Right kidney (tissue), 9 donors: ENCODE measurements at places on chromosomes 2 and 18.

GRCh38 chr2:207163756-207164005, 2.1 kb downstream of the KLF7 start:
- no peak for DNase-seq

GRCh38 chr2:174561972-174562370, 35.6 kb downstream of the WIPF1 start:
- DNase-seq = no peak

DNA sequence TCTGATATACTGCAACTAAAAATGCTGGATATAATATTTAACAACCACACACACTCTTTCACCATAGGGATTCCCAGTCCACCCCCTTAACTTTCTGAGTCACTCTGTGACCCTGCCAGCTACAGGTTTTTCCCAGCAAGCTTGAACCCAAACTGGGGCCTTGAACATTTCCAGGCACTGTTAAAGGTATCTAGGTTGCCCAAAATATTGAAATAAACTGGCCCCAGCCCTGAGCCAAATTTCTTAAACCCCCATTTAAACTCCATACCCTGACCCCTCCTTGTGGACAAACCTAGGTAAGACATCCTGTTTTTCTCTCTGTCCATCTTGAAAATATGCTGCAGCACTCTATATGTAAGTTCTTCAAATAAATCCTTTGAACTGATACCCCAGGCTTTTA, 19.7 kb upstream of the DCTN1 start:
- DNase-seq = no peak

- peak; percentile 98 for DNase-seq
These were observed at the start of the genes ELP2 and SLC39A6 for GRCh38 chr18:36129300-36130038. Gene ELP2 (plus strand): TSS chr18:36129899. CDS start chr18:36129934, 35 bp downstream. Gene SLC39A6 (minus strand): TSS chr18:36129340. CDS start chr18:36127007, 2,333 bp downstream.

DNA sequence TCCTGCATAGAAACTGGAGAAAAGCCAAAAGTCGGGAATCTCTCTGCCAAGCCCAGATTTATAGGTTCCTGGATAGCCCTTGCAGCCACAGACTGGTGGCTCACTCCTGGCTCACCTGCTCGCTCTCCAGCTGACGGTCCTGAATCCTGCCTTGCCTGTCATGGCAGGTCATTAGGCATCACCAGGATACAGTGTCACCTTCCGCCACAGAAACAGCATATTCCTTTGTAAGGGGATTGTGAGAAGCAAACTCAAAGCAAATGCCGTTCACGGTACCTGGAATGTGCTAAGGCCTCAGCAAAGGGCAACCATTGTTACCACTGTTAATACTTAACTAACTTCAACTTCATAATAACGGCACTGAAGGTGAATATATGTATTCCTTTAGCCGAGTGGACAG, 57.1 kb upstream of the GPR45 start:
- peak; percentile 24 for DNase-seq

DNA sequence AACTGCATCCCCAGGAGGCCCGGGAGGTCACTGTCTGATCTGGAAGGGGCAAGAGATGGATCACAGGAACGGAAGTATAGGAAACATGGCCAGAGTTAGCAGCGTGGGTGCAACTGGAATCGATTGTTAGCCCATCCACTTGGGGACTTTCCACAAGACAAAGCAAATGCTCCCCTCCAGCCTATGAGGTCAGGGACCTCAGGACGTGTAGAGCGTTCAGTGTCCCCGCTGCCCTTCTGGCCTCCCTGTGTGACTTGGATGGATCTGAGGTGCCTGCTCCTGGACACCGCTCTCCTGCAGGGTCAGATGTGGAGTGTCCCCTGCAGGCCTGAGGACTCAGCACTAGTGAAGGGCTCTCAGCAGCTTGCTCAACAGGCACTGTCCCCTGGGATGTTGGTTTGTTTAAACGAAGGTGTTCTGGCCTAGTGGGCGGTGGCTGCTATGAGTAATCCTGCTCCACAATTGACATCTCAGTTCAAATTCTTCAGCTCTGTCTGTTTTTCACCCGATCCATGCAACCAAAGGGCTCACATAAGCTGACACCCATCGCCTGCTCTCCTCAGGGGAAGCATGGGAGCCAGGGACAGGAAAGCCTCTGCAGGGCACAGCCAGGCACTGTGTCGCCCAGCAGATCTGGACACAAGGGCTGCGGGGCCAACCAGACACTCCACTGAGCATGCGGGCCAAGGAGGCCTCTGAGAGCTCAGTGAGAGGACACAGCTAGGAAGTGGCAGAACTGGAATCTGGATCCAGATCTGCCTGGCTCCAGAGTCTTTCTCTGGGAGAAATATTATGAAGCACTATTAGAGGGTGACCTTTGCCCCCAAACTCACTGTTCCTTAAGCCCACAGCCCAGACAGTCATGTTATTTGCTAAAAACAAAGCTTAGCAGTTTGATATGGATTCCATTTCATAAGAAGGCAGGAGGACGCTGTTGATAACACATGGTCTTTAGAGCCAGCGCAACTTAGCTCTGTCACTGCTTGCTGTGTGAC, 78.5 kb downstream of the RHOB start:
- no peak for DNase-seq

DNA sequence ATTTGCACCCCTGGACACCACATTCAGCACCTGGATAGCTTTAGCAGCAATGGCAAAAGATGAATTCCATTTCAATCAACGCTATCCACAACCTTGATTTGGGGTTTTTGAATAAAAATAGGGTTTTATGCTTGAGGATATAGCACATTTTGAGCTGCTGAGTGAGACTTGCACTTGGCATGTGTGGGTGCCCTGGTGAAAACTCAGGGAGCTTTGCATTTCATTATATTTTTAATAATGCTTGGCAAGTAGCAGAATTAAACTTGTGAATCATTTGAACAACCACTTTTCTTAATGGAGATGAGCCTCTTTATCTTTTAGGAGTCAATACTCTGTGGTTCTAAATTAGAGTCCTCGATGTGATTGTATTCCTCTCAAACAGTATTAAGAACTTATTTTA, 252.4 kb downstream of the PLCL1 start:
- DNase-seq = no peak

DNA sequence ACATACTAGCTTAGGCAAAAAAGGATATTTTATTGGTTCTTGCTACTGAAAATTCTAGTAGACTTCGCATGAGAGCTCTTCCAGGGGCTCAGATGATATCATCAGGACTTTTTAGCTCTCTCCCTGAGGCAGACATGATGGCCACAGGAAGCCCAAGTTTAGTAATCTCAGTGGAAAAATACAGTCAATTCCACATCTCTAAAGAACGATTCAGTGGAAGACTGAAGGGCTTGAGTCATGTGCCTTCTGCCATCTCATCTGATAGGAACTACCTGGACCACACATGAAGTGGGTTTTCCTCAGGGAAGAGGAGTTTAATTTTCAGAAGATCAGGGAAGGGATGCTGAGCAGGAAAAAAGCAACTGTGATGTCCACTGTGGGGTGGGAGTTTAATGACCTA, 117.3 kb downstream of the TTC27 start:
- DNase-seq = no peak

DNA sequence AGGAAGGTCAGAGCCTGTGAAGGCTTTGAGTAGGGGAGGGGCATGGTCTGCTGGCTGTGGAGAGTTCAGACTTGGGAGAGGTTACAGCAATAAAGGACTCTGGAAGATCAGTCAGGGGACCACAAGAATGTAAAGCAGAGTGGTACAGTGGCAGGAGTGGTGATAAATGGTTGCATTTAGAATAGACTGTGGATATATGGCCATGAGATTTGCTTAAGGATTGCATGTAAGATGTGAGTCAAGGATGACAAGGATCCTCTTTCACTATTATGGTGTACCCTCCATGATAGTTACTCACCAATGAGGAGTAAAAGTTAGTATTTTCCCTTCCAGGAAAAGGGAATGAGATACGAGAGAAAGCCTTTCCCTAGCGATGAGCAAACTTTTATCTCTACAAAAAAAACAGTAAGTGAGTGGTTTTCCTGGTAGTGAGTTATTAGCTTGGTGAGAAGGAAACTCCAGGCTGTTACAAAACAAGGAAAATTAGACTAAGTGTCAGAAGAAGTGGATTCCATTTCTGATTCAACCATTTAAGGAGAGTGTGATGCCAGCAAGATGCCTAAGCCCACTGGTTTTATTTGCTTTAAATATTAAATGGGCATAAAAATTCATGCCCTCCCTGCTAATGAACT, 818.0 kb upstream of the ACVR2A start:
- DNase-seq = no peak

DNA sequence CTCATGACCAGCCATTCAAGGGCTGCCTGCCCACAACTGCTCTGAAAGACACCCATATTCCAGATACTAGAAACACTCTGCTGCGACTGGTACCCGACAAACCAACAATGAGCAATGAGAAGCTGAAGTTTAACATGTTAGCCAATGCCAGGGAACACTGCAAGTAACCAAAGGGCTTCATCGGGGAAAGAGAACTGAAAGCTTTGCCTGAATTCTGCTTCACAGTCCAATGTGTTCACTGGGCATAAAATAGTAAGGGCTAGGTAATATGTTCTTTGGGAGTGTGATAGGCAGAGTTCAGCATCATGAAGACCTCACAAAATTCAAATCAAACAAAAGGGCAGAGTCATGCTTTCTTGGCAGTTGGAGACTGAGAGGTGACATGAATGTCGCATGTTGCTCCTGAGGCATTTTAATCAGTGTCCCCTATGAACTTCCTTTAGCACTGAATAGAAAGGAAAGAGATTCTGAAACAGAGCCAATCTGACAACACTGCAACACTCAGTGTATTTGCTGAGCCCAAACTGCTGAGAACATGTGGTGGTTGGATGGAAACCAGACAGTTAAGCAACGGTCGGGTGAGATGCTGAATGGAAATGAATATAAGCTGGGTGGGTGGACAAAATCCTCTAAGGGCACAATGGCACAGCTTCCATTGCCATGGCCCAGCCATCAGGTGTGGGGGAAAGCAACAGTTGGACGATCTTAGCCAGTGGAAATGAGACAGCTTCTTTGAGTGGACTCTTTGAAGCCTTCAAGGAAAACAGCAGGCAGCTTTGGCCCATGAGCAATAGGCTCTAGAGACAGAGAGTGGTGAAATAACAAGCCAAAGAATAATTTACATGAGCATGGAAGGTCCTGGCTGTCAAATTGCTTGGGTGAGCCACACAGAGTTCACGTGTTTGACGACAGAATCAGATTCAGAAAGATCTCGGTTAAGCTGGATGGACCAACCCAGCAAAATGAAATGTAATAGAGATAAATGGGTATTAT, 277.5 kb downstream of the AFF3 start:
- DNase-seq = no peak

GRCh38 chr2:10454505-10454904, 6.4 kb upstream of the ODC1 start:
- no peak for DNase-seq

- peak; percentile 6 for DNase-seq
These were observed 6.9 kb downstream of the ACYP2 start for GRCh38 chr2:54122171-54122935.

DNA sequence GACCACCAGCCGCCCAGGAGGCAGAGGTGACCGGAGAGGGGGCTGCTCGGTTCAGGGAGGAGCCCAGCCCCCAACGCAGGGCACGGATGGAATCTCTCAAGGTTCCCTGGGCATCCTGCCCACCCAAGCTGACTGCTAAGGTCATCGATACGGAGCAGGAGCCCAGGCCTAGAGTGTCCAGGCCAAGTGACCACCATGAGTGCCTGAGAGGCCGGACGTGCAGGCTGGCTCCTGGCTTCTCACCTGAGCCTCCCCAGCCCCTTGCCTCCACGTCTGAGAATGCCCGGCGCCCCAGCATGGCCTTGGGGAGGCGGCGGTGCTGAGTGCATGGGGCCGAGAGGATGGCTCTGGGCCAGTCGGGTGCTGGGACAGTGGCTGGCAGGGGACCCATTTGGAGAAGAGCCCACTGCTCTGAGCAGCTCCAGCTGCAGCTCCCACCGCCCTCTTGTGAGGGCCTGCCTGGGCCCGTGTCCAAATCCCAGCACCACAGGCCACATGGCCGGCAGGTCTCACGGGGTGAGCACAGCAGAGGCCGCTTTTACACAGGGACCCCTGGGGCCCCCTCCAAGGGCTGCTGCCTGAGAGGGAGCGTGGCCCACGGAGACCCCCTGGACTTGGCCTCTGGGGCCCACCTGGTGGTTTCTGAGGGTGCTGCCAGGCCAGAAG, 102.8 kb upstream of the CTDP1 start:
- DNase-seq = peak; percentile 61

GRCh38 chr18:27298214-27298804, 113.2 kb upstream of the CHST9 start:
- DNase-seq = no peak

DNA sequence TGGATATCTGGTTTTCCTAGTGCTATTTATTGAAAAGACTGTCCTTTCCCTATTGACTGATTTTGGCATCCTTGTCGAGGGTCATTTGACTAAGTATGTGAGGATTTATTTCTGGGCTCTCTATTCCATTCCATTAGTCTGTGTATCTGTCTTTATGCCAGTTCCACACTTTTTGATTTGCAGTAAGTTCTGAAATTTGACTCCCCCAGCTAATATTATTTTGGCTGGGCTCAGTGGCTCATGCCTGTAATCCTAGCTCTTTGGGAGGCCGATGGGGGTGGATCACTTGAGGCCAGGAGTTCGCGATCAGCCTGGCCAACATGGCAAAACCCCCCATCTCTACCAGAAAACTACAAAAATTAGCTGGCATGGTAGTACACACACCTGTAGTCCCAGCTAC, 46.8 kb upstream of the GAREM2 start:
- no peak for DNase-seq

- DNase-seq = no peak
These were observed 75.8 kb upstream of the WIPF1 start for GRCh38 chr2:174673440-174673839.

- peak; percentile 83 for DNase-seq
These were observed 558 bp downstream of the TTC39C start for GRCh38 chr18:24014986-24015638.

GRCh38 chr2:74583504-74583903, 29.0 kb downstream of the DOK1 start:
- no peak for DNase-seq

GRCh38 chr2:29189052-29189451, 73.8 kb downstream of the CLIP4 start:
- DNase-seq = no peak

GRCh38 chr2:181066333-181066732, 85.9 kb downstream of the UBE2E3 start:
- no peak for DNase-seq

DNA sequence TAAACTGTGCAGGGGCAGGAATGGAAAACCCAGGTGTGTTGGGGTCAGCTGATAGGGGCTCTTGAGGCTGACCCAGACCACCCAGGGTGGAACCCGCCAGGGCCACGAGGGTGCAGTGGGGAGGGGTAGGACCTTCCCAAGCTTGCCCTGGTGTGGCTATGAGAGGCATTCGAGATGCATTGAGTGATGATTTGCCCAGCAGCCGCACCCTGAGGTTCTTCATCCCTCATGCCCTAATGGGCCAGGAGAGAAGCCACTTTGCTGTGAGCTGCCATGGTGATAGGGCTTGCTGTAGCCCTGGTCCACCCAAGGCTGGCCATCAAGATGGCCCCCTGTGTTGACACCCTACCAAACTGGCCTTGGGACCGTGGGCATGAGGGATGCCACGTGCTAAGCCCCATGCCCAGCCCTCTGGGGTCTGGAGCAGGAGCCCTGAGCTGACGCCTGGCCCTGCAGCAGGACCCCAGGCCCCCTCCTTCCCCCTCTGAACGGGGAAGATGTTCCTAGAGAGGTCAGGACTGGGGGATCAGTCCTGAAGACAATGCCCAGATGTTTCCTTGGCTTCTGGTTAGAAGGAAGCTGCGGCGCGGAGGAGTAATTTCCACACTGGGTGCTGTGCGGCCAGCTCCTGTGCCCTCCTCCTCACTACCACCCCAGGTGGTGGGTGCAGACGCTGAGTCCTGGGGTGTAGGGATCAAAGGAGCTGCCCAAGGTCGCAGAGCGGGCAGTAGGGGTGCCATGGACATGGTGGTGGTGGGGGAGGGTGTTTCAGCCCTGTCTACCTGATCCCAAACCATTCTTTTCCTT, 122.5 kb upstream of the HDAC4 start:
- DNase-seq = no peak

GRCh38 chr2:234961784-234962183, 10.0 kb downstream of the SH3BP4 start:
- no peak for DNase-seq
